NCI-H345 (cell line): ENCODE measurements at places on chromosomes 2 and 18.

GRCh38 chr2:11553661-11554398, 20.0 kb downstream of the GREB1 start:
- no peak for DNase-seq

DNA sequence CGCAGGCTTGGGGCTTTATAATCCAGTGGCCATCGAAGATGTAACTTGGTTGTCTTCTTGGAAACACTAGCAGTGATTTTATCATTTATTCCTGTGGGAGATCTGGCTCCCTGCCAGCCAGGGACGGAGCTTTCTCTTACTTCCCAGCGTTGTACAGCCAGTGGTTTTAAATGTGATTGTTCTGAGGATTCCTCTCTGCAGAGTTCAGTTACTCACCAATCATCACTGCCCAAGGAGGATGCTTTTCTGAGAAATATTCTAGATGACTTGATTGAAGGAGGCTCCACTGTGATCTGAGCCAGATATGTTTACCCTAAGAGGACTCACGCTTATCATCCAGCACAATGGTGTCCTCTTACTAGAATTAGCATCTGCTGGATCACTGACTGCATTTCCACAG, 744.3 kb downstream of the RNF144A start:
- peak; percentile 59 for DNase-seq

GRCh38 chr2:121699421-121700333, 37.0 kb downstream of the NIFK start:
- DNase-seq, result no peak

GRCh38 chr2:104772996-104773395, 80.9 kb upstream of the POU3F3 start:
- no peak for DNase-seq

DNA sequence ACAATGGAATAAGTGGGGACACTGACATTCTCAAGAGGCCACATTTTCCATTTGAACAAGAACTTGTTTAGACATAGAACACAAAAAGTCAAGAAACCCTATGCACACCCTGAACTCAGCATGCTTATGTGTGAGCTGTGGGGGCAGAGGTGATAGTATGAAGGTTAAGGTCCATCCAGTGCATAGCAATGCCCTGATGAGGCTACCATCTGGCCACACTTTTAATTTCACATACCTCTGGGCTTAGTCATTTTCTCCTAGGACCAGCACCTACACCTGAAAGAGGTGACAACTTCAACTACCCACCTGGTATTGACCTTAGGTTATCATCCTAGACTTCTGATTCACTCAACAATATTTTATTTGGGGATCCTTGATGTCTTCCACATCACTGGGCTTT, 139.8 kb downstream of the PIK3C3 start:
- DNase-seq, result no peak
